Right ventricle myocardium inferior (tissue), 1 donor: ENCODE measurements at places on chromosomes 6 and 20.

- no peak for DNase-seq
Measured at GRCh38 chr6:78781001-78781400, 86.3 kb upstream of the IRAK1BP1 start.

DNA sequence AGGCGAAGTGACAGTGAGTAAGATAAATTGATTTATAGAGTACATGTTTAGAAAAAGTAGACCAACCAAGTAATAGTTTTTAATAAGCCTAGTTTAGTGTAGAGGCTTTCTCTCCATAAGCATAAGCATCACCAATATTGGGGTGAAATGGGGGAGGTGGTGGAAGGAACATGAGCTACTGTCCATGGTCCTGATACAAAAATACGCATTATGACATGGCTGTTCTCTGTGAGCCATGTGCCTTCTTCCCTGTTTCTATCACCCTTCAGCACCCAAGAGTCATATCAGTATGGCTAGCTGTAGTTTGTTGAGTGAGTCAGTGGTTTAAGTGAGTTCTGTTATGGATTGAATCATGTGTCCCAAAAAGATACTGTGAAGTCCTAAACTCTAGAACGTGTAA lies 150.8 kb downstream of the EDN1 start:
- no peak for DNase-seq

DNA sequence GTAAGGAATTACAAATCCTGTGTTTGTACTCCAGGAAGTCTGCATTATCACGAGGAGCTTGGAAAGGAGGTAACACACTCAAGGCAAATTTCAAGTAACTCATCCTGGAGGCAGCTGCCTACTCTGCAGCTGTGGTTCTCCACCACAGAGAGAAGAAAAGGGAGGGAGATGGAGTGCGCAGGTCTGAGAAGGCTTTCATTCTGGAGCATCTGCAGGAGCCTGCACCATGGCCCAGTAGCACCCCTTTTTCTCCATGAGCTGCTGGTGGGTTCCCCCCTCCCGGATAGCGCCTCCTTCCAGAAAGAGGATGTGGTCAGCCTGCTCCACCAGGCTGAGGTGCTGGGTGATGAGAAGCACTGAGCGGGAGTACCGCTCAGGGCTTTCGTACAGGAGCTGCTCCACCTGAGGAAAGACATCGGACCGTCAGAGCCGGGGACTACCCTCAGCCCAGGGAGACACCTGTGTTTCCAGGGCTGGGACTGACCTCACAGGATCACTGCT lies 1.6 kb upstream of the PSMB8 start:
- no peak for DNase-seq

- no peak for DNase-seq
Measured at GRCh38 chr6:17877895-17878440, 109.5 kb downstream of the KIF13A start.

DNA sequence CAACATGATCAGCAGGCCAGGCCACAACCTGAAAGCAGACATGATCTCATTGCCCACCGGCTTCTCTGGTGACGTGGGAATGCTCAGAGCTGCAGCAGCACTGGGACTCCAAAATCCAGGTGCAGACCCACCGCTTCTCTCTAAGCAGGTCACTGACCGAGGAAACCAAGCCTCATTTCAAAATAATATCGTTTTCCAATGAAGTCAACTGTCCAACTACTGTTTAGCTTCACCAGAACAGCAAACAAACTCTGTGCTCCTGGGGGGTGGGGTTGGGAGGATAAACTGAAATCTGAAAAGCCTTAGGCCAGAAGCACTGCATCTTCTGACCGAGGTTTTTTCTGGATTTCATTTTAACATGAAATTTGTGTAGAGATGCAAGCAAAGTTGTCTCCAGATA lies at the start of gene GPLD1:
Gene GPLD1 (minus strand): TSS at position 109 of the 400 bp plus-strand sequence. CDS start 67 bp downstream, at position 42.
- DNase-seq = no peak

DNA sequence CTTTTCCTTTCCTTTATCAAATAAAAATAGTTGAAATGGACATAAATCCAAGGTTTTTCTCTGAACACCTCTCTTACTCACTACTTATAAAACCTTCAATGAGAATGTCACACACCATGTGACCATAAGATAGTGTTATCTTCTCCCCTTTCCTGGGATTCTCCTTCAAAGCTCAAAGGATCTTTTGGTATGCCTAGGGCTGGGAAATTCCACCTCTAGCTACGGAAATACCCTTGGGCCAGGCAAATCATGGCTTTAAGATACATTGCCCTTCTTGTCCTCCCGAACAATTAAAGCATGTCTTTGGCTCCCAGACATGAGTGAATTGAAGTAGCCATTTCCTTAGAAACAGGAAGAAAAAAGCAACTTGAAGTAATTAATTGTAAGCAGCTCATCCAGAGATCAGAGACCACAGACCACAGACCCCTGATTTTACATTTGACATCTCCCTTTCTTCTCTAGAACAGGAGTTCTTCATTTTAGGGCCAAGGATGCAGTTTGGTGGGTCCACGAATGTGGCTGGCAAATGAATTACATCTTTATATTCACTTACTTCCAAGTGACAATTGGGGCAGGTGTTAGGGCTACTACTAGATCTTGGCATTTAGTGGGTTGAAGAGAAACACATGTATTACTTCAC lies 4.1 kb downstream of the PLCB4 start:
- DNase-seq = no peak

DNA sequence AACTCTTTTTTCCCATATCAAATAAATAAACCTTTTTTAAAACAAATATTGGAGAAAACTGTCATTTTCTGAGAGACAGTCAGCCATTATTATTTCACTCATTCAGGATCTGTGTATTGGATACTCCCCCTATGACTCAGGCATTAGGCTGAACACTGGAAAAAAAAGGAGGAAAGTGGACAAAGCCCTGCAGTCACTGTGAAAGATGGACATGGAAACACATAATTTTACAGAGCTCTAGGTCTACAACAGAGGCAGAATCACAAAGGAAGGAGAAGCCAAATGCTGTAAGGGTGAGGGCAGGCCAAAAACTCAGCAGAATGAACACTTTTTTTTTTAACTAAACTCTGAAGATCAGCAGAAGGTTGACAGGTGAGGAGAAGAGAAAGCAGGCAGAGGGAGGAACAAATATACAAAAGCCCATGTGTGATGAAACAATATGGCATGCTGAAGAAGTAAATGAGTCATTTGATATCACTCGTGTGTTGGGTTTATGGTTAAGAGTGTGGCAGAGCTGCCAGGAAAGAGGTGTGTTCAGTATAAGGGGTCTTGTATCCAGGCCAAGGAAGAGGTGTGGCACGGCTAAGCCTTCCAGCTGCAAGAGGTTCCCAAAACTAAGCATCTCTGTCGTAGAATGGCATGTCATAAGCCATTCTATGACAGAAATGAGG lies 39.1 kb downstream of the EPB41L2 start:
- no peak for DNase-seq

- DNase-seq = no peak
Measured at GRCh38 chr20:37973059-37973910, 60.0 kb downstream of the TTI1 start.

DNA sequence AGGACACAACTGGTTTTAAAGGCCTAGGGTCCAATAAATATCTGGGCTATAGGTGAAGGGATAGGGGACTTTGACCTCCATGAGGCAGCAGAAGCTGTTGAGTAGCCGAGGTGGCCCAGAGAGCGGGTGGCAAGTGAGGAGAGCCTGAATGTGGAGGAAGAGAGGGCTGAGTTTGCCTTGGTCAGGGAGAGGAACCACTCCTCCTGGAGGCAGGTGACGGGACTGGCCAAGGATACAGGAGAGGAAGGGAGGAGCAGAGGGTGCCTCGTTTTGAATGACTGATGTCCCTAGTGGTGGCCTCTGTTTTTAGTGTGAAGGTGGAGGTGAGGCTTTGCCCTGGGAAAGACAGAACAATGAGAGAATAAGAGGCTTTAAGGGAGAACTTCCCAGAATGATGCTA lies 19.1 kb upstream of the AAR2 start:
- DNase-seq = no peak

GRCh38 chr6:41360314-41360685 lies 24.9 kb downstream of the NCR2 start:
- DNase-seq = no peak

GRCh38 chr6:71248306-71248765 lies 40.3 kb upstream of the OGFRL1 start:
- no peak for DNase-seq

DNA sequence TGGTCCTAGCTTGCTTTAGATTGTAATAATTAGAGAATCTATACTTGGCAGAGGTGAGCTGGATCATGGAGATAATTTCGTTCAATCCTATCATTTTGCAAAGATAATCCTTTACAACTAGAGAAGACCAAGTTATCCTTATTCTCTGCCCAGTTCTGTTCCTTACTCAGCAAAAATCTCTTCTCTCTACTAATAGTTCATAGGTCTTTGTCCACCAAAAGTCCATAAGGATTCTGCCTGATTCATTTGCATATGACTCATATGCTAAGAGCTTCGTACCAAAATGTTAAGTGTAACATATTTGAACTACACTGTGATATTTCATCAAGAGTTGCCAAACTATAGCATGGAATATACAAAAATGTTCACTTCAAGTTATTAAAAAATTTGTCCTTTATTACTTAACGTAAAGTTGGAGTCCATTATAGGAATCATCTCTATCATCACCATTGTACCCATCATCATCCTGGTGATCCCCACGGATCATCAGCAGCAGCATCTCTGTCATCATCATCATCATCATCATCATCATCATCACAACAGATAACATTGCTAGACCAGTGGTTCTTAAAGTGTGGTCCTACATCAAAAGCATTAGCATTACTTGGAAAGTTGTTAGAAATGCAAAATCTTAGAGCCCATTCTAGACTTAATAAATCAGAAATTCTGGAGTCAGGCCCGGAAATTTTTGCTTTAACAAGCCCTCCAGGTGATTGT lies 463.0 kb downstream of the DHX35 start:
- DNase-seq = no peak

DNA sequence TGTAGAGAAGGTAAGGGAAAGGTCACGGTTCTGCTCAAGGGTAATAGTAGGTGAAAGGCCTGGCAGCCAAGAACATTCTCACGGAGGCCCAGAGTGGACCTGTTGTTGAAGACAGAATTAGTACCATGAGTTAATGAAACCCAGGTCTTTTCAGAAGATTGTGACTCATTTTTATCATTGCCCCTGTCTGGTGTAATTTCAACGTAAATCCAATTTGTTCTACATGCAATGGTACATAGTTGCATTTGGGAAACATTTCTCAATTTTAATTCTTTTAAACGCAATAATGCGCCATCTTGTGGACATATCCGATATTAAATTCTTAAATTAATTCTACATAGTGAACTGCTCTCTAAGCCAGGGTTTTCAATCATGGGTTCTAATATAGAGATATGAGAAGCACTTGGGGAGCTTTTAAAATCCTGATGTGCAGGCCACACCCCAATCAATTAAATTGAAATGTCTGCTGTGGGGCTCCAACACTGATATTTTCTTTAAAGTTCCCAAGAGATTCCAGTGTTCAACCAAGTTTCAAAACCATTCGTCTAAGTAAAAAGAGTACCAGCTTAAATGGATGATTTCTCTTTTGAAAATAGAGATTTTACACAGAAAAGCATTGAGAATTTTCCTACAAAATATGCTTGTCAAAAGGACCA lies 257.4 kb downstream of the PLCB1 start:
- DNase-seq = peak; percentile 54

DNA sequence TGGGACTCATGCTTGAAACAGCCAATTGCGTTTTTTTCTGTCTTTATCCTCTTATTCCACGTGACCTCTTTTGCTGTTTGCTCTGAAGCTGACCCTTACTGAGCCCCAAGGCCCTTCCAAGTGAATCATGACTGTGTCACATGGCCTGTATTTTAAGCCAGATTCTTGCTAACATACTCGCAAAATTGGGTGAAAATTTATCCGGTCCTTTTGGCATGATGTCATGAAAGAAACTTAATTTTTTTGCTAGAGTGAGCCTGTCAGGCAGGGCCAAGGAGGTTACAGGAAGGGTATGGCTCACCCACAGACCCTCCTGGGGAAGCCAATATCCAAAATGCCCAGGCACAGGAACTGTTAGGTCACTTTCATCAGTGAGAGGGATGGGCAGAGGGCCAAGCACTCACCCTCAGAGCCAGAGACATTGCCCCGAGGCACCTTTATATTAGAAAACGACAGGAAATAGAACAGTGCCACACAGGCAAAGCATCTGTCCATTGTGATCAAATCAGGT lies 296.7 kb downstream of the CDH26 start:
- DNase-seq = no peak

GRCh38 chr6:13243033-13243432 lies 85.3 kb downstream of the TBC1D7 start:
- DNase-seq = no peak

- no peak for DNase-seq
Measured at GRCh38 chr6:15489261-15489962, 173.4 kb downstream of the DTNBP1 start.

DNA sequence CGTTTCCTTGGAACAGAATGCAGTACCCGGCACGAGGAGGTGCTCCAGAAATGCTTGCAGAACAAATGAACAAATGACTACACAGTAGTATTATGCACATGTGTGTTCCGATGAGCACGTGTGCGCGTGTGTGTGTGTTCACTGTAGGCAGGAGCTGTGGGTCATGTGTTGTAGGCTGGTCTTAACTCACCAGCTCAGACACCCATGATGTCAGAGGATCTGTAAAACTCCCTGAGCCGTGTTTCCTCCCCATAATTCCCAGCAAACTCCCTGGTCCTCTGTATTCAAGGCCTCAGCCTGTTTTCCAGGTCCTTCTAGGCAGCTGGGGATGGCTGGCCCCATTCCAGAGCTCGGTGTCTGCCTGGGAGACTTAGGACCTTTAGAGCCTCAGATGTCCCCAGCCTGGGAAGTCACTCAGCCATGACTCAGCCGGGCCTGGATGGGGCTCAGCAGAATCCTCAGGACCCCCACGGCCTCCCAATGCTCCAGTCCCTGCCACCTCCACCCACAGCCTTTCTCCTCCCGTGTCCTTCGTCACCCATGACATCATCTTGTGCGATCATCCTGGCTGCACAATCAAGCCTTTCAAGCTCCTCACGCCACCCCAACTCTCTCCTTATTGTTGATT lies 475.0 kb upstream of the SULF2 start:
- no peak for DNase-seq

GRCh38 chr6:147384029-147384428 lies 124.5 kb upstream of the SAMD5 start:
- DNase-seq = no peak

GRCh38 chr6:112033791-112034615 lies 19.9 kb upstream of the CCN6 start:
- no peak for DNase-seq

- no peak for DNase-seq
Measured at GRCh38 chr6:28982476-28983266, 22.4 kb downstream of the ZNF311 start.

- DNase-seq = no peak
Measured at GRCh38 chr20:1402149-1402548, 9.3 kb upstream of the FKBP1A start.

DNA sequence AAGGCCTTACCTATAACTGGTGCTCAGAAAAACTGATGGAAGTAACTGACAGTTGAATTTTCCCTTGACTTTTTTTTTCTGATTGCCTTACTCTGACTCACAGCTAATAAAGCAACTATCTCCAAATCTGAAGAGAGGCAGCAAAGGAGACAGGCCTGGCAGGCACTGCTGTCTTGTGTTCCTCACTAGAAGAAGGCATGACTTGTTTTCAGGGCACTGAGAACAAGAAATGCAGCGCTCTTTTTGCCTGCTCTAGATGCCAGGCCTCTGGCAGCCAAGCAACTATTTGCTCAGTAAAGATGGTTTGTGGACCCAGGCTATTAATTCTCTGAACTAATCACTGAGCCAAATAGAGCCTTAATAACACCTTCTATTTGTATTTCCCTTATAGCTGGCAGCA lies 155.1 kb downstream of the PRDM13 start:
- DNase-seq = no peak
